ENCODE measurements at places on chromosomes 13 and 19.

DNA sequence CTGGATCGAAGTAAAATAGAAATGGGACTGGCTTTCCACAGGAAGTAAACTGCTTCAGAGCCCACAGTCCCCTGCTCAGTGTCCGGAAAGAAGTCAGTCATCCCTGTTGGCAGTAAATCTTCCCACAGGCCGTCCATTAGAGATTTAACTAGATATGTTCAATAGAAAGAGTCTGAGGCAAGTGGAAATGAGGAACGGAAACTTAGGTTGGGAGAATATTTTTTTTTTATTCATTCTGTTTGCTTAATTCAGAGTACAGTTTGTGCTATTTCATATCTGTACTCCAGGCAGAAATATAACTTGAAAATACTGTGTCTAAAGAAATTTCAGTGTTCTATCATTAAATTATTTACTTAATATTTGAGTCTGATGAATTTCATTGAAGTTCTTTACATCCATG lies 22.7 kb downstream of the SLC25A15 start:
- no peak overlapping the region for H3K4me3 ChIP-seq
- no peaks in the 10 kb centered on the region for H3K4me1 ChIP-seq
- DNase-seq, result no peak
- H3K36me3 ChIP-seq, result no peaks in the 10 kb centered on the region
- H3K27me3 ChIP-seq, result no peaks in the 10 kb centered on the region
- no peak overlapping the region for H3K27ac ChIP-seq

- no peak overlapping the region for H3K4me3 ChIP-seq
- no peak for DNase-seq
- H3K36me3 ChIP-seq, result peaks cover 6% of the 10 kb centered on the region
- no peaks in the 10 kb centered on the region for H3K27me3 ChIP-seq
- no peaks in the 10 kb centered on the region for H3K4me1 ChIP-seq
Observed at GRCh38 chr19:1362387-1363257, 21.1 kb upstream of the NDUFS7 start.

GRCh38 chr13:26024558-26024957 lies 27.3 kb downstream of the SHISA2 start:
- no peak for DNase-seq
- no peak overlapping the region for H3K27ac ChIP-seq
- peaks cover 4% of the 10 kb centered on the region for H3K4me1 ChIP-seq
- H3K27me3 ChIP-seq, result no peaks in the 10 kb centered on the region
- no peaks in the 10 kb centered on the region for H3K36me3 ChIP-seq
- H3K4me3 ChIP-seq, result no peak overlapping the region

DNA sequence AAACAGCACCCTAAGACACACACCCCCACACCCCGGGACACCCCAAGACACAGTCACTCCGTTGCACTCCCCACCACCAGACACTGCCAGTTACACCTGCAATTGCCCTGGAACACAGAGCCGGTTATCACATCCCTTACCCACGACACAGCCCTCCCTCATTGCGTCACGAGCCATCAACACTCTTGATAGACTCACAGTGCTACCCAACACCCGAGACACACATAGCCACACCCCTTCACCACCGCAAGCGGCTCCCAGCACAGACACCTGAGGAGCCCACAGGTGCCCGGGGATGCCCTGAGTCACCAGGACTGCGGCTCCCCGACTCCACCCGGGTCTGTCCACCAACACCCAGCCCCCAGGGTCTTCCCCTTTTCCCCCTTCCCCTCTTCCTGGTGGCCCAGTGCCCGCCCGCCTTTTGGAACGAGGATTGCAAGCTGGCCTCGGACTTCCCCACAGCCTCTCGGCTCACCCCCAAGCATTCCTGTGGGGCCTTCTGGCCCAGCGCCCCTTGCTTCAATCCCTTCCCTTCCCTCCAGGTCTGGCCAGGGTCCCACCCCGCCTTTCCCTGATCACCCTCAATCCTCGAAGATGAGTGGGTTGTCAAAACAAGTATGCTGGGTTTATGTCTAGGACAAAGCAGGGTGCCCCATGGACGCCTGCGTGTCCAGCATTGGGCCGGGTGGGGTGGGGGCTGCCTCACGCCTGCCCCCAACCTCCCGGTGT lies 1.7 kb upstream of the PTGER1 start:
- H3K4me1 ChIP-seq, result peaks cover 27% of the 10 kb centered on the region
- no peaks in the 10 kb centered on the region for H3K27me3 ChIP-seq
- peak overlapping the region; percentile 4 for H3K4me3 ChIP-seq
- no peaks in the 10 kb centered on the region for H3K36me3 ChIP-seq
- DNase-seq, result no peak
- peak overlapping the region; percentile 54 for H3K27ac ChIP-seq

DNA sequence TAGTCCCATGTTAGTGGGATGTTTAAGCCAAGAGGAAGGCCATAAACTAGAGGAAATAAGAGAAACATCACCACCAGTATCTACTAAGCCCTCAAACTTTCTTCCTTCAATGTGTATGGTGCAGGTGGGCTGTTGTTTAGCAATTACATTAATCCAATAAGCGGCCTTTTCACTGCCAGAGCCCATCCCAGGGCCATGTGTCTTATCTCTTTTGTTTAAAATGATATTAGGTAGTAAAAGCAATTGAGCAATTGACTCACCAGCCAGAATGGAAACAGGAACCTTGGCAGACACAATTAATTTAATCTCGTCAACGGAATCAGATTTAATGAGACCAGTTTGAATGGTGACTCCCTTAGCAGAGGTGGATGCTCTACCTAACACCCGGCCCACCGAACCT lies 1503.5 kb downstream of the UQCRFS1 start:
- no peaks in the 10 kb centered on the region for H3K27me3 ChIP-seq
- DNase-seq, result no peak
- no peaks in the 10 kb centered on the region for H3K36me3 ChIP-seq
- H3K4me1 ChIP-seq, result no peaks in the 10 kb centered on the region

GRCh38 chr19:16087940-16088339 lies 11.6 kb downstream of the TPM4 start:
- H3K36me3 ChIP-seq, result peaks cover 2% of the 10 kb centered on the region
- no peak overlapping the region for H3K27ac ChIP-seq
- no peak overlapping the region for H3K4me3 ChIP-seq
- DNase-seq, result no peak
- no peaks in the 10 kb centered on the region for H3K27me3 ChIP-seq

DNA sequence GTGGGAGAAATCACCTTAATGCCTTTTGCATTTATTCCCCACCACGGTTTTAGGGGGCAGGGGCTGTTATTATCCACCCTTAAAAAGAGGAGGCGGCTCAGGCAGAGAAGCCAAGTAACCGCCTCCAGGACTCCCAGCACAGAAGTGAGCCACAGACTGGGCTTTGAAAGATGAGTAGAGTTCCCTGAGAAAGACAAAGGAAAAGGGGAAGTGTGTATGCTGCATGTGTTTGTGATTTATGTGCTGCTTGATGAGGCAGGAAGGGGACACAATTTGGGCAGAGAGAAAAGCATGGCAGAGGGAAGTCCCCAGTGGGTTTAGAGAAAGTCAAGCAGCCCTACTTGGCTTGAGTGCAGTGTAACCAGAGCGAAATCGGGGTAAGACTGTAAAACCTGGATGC lies 85.0 kb downstream of the DOCK9 start:
- no peak for DNase-seq
- no peaks in the 10 kb centered on the region for H3K27me3 ChIP-seq
- H3K4me3 ChIP-seq, result no peak overlapping the region
- no peak overlapping the region for H3K27ac ChIP-seq

- H3K27me3 ChIP-seq, result no peaks in the 10 kb centered on the region
- peaks cover 13% of the 10 kb centered on the region for H3K36me3 ChIP-seq
- H3K4me1 ChIP-seq, result peaks cover 36% of the 10 kb centered on the region
Observed at GRCh38 chr19:55641426-55642152, 787 bp downstream of the ZNF580 start.

GRCh38 chr13:112325920-112326645 lies 50.1 kb upstream of the SPACA7 start:
- no peak for DNase-seq
- H3K4me3 ChIP-seq, result no peak overlapping the region
- no peaks in the 10 kb centered on the region for H3K4me1 ChIP-seq
- peaks cover 4% of the 10 kb centered on the region for H3K27me3 ChIP-seq

DNA sequence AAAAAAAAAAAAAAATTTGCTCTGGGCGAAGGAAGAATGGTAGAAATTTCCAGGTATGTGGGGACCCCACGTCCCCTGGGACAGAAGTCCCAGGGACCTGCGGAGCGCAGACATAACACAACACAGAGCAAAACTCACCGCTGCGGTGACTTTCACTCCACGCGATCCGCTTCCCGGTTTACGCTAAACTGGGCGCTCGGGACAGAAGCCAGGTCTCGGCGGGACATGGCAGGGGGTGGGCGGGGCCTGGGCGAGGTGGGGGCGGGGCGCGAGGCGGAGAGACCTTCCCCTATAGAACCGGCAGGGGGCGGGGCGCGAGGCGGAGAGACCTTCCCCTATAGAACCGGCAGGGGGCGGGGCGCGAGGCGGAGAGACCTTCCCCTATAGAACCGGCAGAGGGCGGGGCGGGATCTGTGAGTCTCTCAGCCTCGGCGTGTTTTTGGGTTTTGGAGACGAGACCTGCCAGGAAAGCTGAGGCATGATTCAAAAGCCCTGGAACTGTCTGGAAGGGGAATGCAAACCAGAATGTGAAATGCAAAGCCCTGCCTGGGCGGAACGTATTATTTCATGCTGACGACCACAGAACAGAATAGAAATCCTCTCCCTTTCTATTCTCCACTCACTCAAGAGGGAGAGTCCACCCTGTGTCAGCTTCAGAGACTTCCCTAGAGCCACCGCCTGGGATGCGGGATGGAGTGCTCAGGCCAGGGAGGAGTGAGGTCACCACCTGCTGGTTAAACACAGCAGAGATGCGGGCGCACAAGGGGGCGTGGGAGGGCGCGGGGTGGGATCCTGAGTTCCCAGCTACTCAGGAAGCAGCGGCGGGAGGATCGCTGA lies 20.2 kb upstream of the ERVV-1 start:
- H3K27ac ChIP-seq, result peak overlapping the region; percentile 88
- peaks cover 13% of the 10 kb centered on the region for H3K4me1 ChIP-seq
- H3K27me3 ChIP-seq, result no peaks in the 10 kb centered on the region
- H3K4me3 ChIP-seq, result peak overlapping the region; percentile 54

- peak overlapping the region; percentile 69 for H3K27ac ChIP-seq
- H3K4me3 ChIP-seq, result peak overlapping the region; percentile 27
- no peaks in the 10 kb centered on the region for H3K36me3 ChIP-seq
- H3K27me3 ChIP-seq, result no peaks in the 10 kb centered on the region
- no peak for DNase-seq
- H3K4me1 ChIP-seq, result peaks cover 23% of the 10 kb centered on the region
Observed at GRCh38 chr19:40810160-40810559, 11.2 kb downstream of the EGLN2 start.

- H3K27ac ChIP-seq, result no peak overlapping the region
- no peaks in the 10 kb centered on the region for H3K4me1 ChIP-seq
- no peak for DNase-seq
- H3K4me3 ChIP-seq, result no peak overlapping the region
Observed at GRCh38 chr13:61779456-61779855, 363.8 kb upstream of the PCDH20 start.

DNA sequence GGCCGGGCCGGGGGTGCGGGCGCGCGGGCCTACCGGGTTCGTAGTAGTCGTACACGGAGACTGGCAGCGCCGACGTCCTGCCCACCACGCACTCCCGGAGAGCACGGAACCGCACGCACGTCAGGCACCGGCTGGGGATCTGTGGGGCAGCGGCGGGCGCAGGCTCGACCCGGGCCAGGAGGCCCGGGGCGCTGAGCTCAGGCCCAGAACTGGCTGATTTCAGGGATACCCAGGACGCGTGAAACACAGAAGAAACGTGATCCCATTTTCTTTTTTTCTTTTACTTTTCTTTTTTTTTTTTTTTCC lies 9.0 kb downstream of the F2RL3 start:
- no peak for DNase-seq
- H3K27ac ChIP-seq, result no peak overlapping the region
- no peaks in the 10 kb centered on the region for H3K4me1 ChIP-seq
- peak overlapping the region; percentile 57 for H3K4me3 ChIP-seq
- no peaks in the 10 kb centered on the region for H3K27me3 ChIP-seq

- no peak overlapping the region for H3K27ac ChIP-seq
- no peaks in the 10 kb centered on the region for H3K4me1 ChIP-seq
- H3K4me3 ChIP-seq, result no peak overlapping the region
- no peaks in the 10 kb centered on the region for H3K36me3 ChIP-seq
Observed at GRCh38 chr19:49506575-49507105, 5.8 kb upstream of the FCGRT start.

DNA sequence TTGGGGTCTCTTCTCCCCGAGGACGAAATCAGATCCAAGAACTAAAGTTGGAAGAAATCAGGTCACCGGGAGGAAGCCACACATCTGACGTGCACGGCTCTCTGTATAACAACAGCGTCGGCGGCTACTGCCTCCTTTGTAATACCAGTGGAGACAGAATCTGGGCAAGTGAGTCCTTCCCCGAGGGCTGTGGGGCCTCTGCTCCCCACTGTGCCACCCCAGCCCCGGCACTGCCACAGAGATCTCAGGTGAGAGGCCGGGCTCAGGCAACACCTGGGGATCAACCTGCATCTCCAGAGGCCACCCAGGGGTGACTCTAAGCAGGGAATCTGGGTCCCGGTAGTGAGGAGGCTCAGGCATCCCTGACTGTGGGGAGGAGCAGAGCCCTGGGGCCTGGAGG lies 33.7 kb upstream of the C13orf46 start:
- H3K27ac ChIP-seq, result no peak overlapping the region
- no peaks in the 10 kb centered on the region for H3K4me1 ChIP-seq
- H3K36me3 ChIP-seq, result no peaks in the 10 kb centered on the region
- H3K4me3 ChIP-seq, result no peak overlapping the region
- no peak for DNase-seq

- no peak overlapping the region for H3K4me3 ChIP-seq
- no peak for DNase-seq
Observed at GRCh38 chr13:109233293-109233692, 553.1 kb downstream of the IRS2 start.

- DNase-seq, result no peak
- no peaks in the 10 kb centered on the region for H3K27me3 ChIP-seq
- H3K36me3 ChIP-seq, result no peaks in the 10 kb centered on the region
- H3K4me1 ChIP-seq, result peaks cover 8% of the 10 kb centered on the region
Observed at GRCh38 chr13:97019236-97019635, 25.0 kb upstream of the OXGR1 start.

DNA sequence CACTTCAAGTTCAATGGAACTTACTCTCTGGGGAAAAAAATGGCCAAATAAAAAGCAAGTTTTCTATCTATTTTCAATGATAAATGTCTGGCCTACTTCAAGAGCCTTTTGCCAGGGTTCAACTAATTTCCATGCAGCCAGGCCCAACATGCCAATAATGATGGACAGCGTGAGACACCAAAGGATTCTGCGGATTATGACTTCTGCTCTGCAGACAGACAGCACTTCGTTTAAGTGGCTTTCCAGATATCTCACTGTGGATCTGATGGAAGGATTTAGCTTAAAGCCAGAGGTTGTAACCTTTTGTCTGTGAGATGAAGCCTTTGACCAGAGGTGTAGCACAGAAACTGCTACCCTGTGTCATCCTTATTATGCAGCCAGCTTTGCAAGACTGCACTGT lies 614.2 kb downstream of the DCT start:
- no peaks in the 10 kb centered on the region for H3K4me1 ChIP-seq
- DNase-seq, result no peak
- H3K4me3 ChIP-seq, result no peak overlapping the region
- H3K27me3 ChIP-seq, result no peaks in the 10 kb centered on the region

Measured in Panc1 (cell line).